ENCODE measurements at places on chromosomes 4 and X. TPM values are rescaled to one million over a fixed set of nuclear protein-coding genes. Genes with fewer than 3 reads are reported as not detected.

- no peak for DNase-seq
Observed at GRCh38 chr4:79871961-79872360, 201.1 kb downstream of the ANTXR2 start.

DNA sequence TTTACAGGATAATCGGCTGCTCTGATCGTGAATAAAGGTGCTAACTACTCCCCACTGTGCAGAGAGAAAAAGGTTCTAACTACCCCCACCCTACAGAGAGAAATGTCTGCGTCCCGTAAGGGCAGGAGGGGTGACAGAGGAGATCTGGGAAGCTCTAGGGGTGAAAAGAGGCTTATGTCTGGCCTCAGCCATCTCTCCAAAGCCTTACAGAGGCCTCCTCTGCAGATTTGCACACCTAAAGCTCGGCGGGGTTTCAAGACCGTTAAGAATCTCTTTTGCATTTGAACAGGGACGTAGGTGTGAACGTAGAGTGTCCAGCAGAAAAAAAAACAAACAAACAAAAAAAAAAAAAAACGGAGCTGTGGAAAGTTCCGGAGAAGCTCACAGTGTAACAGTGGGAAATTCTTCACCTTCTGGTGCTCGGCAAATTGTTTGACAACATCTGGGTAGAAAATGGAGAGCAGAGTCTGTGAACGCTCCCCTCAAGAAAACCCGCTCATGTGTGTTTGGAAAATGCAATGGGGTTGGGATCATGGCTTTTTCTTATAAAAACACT is 161.0 kb downstream of the SHOX start:
- DNase-seq, result no peak

CBLL2 gene
- not detected for total RNA-seq

DNA sequence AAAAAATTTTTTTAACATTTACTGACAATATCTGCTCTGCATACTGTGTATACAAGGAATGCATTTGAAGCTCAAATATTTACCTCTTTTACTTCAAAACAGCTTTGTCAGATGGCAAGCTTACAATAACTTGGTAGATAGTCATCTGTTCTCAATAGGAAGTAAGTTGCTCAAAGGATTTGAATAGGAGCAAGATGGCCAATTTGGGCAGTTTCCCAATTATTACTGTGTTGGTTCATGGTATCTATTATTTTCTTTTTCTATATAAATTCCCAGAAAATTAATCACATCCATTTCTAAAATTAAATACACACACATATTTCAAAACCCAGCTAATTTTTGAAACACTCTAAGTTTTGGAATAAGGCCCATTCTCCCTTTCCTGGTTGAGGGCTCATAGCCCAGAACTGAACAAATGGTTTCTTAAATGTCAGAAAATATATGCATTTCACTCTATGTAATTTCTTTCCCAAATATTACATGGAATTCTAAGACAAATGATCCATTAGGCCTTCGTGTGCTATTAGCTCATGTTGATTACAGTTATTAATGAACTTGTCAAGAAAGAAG is 60.2 kb upstream of the BLTP1 start:
- DNase-seq, result no peak

STIM2 gene
- 4.7 TPM for total RNA-seq

DNA sequence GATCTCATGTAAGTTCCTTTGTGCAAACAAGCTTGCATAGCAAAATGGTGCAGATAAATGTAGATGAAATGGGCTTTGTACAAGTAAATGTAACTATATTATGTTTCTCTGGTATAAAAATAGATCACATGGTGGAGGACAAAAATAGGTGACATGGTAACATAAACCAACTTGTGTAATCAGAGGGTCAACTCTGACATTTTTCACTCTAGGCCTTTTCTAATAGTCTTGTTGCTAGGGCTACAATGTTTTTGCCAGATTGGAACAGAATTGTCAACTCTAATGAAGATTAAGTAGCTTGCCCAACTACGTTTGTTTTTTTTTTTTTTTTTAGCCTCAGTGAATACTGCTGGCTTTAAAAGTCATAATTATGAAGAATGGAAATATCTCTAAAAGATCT is 11.5 kb downstream of the MAD2L1 start:
- no peak for DNase-seq
